Activated CD4-positive, alpha-beta T cell treated with anti-CD3 and anti-CD28 coated beads for 4 hours (primary cell): ENCODE measurements at places on chromosomes 16 and 17.

GRCh38 chr17:73634629-73635028 is 9.6 kb downstream of the SDK2 start:
- DNase-seq, result no peak

- DNase-seq, result no peak
These were observed 12.1 kb downstream of the METRNL start for GRCh38 chr17:83091257-83092141.

DNA sequence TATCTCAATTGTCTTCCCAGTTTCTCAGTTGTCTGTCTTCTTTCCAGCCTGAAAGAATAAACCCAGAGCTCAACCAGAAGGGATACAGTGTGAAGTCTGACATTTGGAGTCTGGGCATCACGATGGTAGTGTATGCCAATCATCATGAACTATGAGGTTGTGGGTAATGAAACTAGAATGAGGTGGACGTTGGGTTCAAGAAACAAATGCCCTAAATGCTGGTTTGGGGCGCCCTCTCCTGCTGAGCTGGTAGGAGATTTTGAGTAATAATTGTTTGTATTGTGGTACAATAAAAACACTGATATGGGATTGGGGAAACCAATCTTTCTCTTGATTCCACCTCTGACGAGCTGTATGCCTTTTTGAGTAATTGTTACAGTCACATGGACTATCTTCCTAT is 110.4 kb downstream of the MAP2K6 start:
- no peak for DNase-seq

- DNase-seq, result no peak
These were observed 10.0 kb upstream of the CLEC18C start for GRCh38 chr16:70163596-70163995.
